Esophagus muscularis mucosa (tissue), 4 donors: ENCODE measurements at places on chromosomes 4 and X. TPM values are rescaled to one million over a fixed set of nuclear protein-coding genes. Genes with fewer than 3 reads are reported as not detected.

DNA sequence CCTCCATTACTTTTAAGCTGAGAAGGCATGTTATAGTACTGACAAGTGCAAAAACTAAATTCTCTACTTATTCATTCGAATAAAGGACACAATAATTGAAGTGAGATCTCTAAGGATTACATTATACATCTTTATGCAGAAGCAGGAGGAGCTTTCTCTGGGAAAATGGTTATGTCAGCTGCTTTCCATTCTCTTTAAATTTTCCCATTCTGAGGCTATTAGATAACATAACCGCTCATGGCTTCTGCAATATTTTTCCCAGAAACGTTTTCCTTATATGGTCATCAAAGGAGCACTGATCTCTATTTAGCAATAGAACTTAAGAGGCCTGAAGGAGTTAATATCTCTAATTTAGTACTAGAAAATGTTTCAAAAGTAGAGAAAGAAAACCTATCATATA is 221.6 kb downstream of the NSUN7 start:
- no peak for DNase-seq
- no peak overlapping the region for H3K4me3 ChIP-seq
- peaks cover 25% of the 10 kb centered on the region for H3K4me1 ChIP-seq
- H3K36me3 ChIP-seq, result no peaks in the 10 kb centered on the region

DNA sequence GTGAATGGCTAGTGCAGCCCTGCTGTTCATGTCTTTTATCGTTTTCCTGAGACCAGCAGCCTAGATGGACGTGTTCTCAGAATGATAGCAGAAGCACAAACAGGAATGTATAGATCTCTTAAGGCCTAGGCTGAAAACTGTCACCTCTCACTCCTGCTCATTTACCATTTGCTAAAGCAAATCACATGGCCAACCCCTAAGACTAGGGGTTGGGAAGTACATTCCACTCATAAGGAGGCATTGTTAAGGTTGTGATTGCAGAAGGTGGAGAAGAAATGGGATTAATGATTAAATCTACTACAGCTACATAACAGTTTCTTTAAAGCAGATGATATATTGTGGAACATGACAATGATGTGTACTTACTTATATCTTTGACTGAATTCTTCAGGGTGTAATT is 536.8 kb upstream of the FTHL17 start:
- no peak overlapping the region for H3K4me3 ChIP-seq
- no peak for DNase-seq
- H3K27me3 ChIP-seq, result no peaks in the 10 kb centered on the region
- H3K27ac ChIP-seq, result no peak overlapping the region
- no peaks in the 10 kb centered on the region for H3K36me3 ChIP-seq

GRCh38 chrX:39857780-39858179 is 240.0 kb downstream of the BCOR start:
- peaks cover 12% of the 10 kb centered on the region for H3K4me1 ChIP-seq
- no peak overlapping the region for H3K27ac ChIP-seq
- no peak for DNase-seq
- H3K4me3 ChIP-seq, result no peak overlapping the region
- H3K36me3 ChIP-seq, result no peaks in the 10 kb centered on the region

GRCh38 chr4:154686838-154687237 is 57.0 kb upstream of the LRAT start:
- no peak for DNase-seq

GRCh38 chr4:112201915-112202505 is 29.6 kb upstream of the AP1AR start:
- no peaks in the 10 kb centered on the region for H3K4me1 ChIP-seq
- no peak for DNase-seq
- no peaks in the 10 kb centered on the region for H3K36me3 ChIP-seq
- H3K4me3 ChIP-seq, result no peak overlapping the region
- H3K27ac ChIP-seq, result no peak overlapping the region

DNA sequence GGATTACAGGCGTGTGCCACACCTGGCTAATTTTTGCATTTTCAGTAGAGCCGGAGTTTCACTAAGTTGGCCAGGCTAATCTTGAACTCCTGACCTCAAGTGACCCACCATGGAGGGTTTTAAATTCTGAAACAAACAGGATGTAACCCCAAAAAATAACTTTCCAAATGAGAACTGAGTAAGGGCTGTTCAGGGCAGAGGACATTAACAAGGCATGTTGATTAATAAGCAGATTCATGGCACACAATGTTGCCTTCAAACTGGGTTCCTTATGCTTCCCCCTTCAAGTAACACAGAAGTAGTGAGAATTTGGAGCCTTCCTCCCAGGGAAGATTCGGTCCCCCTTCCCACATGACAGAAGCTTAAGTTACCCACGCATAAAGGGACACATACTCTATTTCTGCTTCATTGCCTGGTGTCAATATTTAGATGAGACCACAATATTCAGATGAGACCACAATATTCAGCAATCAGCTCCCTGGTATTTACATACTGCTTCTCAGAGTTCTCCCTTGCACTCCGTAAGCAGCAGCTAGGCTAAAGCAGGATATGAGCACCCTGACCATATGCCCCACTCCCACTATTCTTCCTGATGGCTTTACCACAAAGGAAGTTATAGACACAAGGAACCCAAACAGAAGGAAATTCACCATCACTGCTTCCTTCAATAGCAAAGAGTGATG is 21.4 kb downstream of the GRSF1 start:
- no peaks in the 10 kb centered on the region for H3K27me3 ChIP-seq
- H3K4me1 ChIP-seq, result no peaks in the 10 kb centered on the region
- no peak overlapping the region for H3K27ac ChIP-seq
- no peak for DNase-seq
- no peak overlapping the region for H3K4me3 ChIP-seq
- H3K36me3 ChIP-seq, result peaks cover 40% of the 10 kb centered on the region

- H3K27me3 ChIP-seq, result no peaks in the 10 kb centered on the region
- H3K4me3 ChIP-seq, result no peak overlapping the region
- H3K4me1 ChIP-seq, result peaks cover 17% of the 10 kb centered on the region
- H3K36me3 ChIP-seq, result no peaks in the 10 kb centered on the region
Observed at GRCh38 chr4:150181536-150181935, 103.3 kb downstream of the DCLK2 start.

PNMA6A gene
- 1.8 TPM for total RNA-seq
